ELR (cell line): ENCODE measurements at places on chromosomes 7 and 10.
A peak's percentile ranks its signal among the peaks of the same experiment; 100 is the strongest.

GRCh38 chr10:76576276-76576962 lies 1061.2 kb downstream of the KCNMA1 start:
- DNase-seq = peak; percentile 43

GRCh38 chr10:77093126-77093525 lies 544.5 kb downstream of the KCNMA1 start:
- no peak for DNase-seq

GRCh38 chr10:133225707-133226191 lies 4.3 kb upstream of the UTF1 start:
- DNase-seq = no peak

- DNase-seq = no peak
Observed at GRCh38 chr10:102941401-102941800, 23.3 kb downstream of the CNNM2 start.

DNA sequence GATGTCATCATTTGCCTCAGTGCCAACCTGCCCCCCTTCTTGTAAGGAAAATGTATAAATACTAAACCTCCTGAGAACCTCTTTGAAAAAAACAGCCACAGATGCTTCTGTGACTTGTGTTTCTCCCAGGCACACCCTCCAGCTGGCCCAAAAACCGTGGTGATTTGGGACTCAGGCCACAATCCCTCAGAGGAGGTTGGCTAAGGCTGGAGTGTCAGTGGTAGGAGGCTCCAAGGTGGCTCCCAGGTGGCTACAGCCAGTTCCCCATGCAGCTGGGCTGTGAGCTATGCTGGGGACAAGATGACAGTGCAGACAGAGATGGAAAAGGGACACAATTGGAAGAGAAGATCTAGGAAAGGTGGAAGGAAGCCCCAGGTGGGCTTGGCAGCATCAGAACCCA lies 104.7 kb downstream of the CPXM2 start:
- no peak for DNase-seq

DNA sequence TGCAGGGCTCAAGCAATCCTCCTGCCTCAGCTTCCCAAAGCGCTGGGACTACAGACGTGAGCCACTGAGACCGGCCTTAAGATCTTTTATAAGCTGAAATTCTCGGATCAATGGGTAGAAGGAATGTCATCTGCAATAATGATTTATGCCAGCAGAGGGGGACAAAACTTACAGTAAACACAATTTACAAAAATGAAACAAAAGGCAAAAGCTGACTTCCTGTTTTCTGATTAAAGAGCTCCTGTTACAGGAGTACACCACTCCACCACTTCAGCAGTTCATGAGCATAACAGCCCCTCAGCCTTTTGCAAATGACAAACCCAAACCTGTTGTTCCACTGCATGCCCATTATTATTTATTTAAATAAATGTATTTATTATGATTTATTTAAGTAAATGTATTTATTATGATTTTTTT lies 88.5 kb upstream of the ATP6V0A4 start:
- peak; percentile 82 for DNase-seq

GRCh38 chr10:78830062-78830975 lies 238.4 kb upstream of the ZMIZ1 start:
- DNase-seq = peak; percentile 63

DNA sequence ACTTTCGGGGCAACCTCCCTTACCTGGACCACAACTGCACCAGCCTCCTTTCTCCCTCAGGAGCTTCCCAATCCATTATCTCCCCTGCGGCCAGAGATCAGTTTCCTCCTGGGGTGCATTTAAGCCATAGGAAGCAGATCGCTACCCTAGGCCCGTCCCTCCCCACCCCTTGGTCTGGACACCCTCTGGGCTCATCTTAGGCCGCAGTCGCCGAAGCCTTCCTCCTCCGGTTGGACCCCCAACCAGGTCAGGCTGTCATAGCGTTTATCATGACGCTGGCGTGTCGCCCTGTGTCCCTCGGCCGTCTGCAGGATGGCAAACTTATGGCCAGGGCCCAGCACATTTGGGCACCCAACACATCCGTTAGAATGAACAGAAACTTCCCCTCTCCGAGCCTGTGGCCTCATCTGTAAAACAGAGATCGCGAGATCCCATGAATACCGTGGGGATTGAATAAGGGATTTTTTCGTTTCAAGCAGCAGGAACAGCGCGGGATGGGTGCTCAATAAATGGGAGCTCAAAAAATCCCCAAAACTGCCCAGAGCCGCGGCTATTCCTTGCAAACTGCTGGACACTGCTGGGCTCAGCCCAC lies 669 bp upstream of the AP5Z1 start:
- peak; percentile 82 for DNase-seq

DNA sequence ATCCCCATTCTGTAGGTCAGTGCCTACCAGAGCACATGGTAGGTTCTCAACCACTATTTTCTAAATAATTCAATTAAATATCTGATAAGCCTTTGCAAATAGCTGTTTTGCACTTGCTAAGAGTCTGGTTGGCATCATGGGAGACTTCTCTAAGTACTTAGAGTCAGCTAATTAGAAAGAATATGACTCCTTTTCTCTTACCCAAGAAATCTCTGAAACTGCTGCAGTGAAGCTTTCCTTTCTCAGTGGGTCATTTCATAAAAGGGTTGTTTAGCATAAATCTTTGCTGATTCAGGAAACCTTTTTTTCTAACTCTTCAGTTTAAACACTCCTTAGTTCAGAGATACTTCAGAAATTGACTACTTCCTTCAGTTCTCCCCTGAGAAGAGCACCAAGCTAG lies 438.9 kb downstream of the ADRA2A start:
- no peak for DNase-seq

GRCh38 chr7:36071605-36072004 lies 81.4 kb upstream of the EEPD1 start:
- no peak for DNase-seq

GRCh38 chr7:141071260-141071854 lies 2.5 kb upstream of the TMEM178B start:
- DNase-seq = peak; percentile 46

- DNase-seq = peak; percentile 73
Observed at GRCh38 chr10:84352251-84352842, 24.0 kb downstream of the CCSER2 start.

DNA sequence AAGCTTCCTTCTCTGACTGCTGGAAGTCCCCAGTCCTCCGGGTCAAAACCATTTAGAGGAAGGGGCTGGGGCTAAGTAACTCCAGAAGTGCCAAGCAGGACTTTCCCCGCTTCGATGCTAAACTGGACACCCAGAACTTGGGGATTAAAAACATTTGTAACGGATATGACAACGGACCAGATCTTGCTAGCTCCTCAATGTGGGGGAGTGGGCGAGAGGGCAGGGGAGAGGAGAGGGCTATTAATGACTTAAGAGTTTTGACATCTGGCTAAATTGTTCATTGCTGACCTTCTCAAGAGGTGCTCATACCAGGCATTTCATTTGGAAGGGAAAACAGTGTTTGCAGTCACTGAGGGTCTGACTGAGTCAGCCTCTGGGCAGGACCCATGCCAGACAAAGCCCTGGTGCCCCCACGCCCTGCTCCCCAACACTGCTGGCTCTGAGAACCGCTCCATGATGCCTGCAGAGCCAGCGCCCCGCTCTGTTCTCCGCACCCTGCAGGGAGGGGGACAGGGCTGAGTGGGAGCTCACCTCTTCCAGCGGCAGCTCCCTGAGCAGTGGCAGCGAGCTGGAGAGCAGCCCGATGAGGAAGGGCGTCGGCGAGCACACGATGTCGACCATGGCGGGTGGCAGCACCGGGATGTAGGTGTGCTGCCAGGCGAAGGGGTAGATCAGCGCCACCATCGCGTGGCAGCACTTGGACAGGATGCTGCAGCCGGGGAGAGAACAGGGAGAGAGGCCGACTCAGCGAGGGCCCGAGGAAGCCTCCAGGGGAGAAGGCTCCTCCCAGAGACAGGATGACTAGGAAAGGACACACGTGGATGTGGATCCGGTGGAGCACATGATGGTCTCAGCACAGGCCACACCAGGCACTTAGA lies 47.7 kb upstream of the MKRN1 start:
- peak; percentile 15 for DNase-seq

GRCh38 chr10:118369641-118370205 lies 27.6 kb upstream of the FAM204A start:
- peak; percentile 2 for DNase-seq

GRCh38 chr7:133703547-133703946 lies 423.6 kb upstream of the LRGUK start:
- peak; percentile 91 for DNase-seq

DNA sequence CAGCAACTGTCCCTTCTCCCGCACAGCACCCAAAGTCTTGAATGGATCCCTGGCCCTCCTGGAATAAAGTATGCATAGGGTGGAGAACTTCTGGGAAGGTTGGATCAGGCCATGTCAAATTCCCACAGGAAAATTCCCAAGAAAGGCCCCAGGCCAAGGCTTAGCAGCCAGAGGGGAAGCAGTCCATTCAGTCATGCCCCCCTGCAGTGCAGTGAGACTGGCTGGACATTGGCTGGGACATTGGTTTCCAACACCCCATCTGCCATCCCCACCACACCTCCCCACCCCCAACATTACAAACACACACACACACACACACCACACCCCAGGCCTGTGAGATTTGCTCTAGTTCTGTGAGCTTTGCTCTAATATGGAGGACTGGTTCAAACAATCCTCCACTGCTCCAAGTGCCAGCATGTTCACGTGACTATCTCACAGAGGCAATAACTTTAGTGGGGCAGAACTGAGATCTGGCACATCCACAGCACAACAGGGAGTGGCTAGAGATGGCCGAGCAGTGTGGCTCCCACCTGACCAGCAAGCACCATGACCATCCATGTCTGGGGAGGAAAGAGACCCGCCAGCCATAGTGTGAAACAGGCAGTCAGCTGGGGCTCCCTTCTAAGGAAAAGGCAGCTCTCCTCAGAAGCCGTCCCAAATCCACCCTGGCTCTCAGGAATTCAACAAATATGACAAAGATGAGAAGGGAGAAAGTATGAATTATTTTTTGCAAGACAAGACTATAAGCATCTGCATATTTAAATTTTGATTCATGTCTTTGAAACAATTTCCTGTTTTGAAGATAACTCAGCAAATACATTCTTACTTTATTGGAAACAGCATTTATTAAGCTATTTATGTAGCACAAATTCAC lies 6.7 kb upstream of the FAM170B start:
- peak; percentile 42 for DNase-seq

DNA sequence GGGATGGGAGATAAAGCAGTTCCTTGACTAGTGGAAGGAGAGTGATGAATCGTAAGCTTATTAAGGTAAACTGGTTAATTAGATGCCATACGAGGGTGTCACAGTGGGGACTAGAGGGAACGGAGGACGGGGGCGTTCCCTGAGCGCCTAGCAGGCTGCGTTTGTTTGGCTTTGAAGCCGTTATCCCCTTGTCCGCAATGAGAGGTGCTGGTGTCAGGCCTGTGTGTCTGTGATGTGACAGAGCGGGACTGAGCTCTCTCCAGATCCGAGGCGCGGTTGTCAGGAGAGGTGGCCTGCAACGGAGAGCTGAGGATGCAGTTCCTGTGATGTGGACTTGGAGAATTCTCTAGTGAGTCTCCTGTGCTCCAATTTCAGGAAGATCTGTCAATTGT lies 60.0 kb upstream of the PRPS1L1 start:
- DNase-seq = no peak

GRCh38 chr7:68133045-68133444 lies 1136.4 kb downstream of the TYW1 start:
- no peak for DNase-seq

GRCh38 chr7:41977151-41977651 lies 259.8 kb downstream of the GLI3 start:
- DNase-seq = peak; percentile 71

DNA sequence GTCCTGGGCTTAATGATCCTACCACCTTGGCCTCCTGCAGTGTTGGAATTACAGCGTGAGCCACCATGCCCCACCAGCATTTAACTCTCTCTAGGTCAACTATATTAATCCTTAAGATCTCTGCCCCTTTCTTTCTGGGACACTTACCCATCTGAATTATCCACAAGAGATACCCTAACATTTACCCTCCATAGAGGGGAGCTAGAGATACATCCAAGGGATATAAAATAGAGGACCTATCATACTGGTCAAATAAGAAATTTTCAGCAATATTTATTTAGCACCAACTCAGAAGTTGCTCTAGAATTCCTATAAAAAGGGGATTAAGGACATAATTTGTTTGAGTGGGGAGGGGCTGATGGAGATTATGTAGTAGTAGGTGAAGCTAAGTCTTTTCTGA lies 96.5 kb downstream of the OTUD1 start:
- peak; percentile 20 for DNase-seq

GRCh38 chr7:129144834-129145668 lies 544 bp downstream of the TSPAN33 start:
- no peak for DNase-seq

DNA sequence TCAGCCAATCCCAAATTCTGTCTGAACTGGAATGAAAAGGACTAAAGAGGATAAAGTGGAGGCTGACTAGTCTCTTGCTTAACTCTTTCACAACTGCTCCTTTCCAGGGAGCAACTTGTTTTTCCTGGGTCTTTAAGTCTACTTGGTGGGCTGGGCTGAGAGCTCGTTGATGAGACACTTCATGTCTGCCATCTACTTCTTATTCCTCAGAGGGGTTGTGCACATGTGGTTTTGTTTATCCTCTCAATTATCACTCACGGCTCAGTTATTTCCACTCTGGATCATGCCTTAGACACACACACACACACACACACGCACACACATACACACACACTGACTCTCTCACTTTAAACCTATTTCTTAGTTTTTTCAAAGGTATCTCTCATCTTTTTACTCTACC lies 298.6 kb upstream of the MTPN start:
- DNase-seq = peak; percentile 1

DNA sequence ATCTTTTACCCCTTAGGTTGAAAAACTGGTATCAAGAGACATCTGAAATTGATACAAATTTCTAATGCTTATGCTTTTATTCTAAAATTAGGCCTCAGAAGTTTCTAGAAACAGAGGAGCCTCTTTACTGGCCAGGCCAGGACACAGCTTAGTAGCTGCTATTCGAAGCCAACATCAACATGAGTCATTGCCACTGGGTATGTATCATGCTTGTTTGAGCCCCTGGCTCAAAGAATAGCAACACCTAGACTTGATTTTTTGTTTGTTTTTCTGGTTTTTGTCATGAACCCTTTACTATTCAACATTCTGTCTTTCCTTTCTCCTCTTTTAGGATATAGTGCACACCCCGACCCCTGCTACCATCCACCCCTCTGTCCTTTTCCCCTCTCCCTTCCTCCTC lies 90.9 kb upstream of the STK17A start:
- peak; percentile 67 for DNase-seq

DNA sequence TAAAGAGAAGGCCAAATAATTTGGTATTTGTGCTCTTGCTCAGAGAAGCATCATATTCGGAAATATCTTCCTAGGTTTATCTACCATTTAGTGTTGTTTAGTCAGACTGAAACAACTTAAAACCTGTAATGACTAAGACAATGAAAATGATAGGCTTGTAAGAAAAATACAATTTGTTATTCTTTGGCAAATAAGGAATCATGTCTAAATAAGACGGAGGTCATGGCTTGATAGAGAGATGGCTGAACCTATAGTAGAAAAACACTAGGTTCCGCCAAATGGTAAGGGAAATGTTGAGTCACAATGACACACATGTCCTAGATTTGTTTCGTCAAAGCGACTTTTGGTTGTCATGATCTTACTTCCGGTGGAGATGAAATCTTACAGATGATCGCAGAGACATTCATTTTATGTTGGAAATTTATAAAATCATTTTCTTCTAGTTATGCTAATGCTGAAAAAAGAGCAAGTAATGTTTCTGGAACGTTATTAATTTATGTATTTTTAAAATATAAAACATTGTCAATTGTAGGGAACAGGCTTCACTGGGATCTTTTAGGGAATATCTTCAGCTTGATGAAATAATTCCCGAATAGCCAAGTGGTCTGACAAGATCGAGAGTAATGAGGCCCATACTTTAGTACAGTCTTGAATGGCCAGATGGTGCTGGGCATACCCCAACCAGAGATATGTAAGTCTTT lies 1.0 kb downstream of the SRGN start:
- peak; percentile 90 for DNase-seq
